Ovary (tissue), 10 donors: ENCODE measurements at places on chromosomes 11 and 22. TPM values are rescaled to one million over a fixed set of nuclear protein-coding genes. Genes with fewer than 3 reads are reported as not detected.
A peak's percentile ranks its signal among the peaks of the same experiment; 100 is the strongest.

DNA sequence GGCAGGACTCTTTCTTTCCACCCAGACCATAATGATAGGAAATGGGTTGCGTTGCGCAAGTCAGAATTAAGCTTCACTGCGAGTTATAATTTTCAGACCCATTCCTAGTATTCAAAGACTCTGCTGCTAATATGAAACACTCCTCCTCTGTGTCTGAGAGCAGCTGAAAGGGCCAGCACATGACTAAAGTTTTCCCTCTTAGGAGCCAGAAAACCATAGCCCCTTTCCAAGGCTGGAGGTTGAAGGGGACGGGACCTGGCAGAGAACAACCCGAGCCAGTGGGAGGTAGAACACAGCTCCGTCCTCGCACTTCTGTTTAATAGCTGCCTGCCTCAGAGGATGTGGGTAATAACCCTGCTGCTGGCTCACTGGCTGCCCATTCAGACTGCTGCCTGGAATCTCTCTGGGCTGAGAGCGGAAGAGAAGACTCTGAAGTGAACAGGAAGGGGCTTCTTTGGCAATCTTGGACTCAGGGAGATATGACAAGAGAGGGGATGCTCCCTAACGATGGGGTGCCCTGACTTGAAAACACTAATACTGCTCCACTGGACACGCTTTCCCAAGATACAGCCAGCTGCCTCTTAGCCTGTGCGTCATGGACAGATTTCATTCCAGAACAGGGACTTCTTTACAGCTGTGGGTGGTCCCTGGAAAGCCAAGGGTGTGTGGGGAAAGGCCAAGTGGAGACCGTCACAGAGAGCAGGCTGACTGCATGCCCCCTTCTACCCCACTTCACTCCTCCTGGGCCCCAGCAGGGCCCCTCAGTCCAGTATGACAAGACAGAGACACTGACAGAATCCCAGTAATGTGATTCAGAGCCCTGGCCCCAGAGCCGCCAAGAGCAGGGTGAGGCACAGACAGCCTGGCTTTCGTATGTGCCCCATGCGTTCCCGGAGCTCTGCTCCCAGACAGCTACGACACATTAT lies 156.9 kb downstream of the FEZ1 start:
- peak; percentile 47 for DNase-seq

The MAPK11 gene
- polyA plus RNA-seq: 0.92 TPM

DNA sequence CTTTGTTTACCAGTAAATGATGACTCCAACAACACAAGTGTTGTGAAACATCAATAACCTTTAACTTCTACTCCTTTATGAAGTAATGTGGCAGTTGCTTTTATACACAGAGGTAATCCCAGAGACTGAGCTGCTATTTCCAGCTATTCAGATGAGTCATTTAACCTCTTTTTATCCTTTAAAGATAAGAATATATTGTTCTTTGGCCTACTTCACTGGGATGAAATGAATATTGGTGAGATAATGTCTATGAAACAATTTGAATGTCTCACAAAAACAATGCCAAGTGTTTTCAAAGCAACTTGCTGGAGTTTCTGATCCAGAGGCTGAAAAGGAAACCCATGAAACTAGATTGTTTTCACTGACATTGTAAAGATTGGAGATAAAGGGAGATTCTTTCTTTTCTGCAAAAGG lies 564.4 kb upstream of the LUZP2 start:
- DNase-seq: no peak

- no peak for DNase-seq
These were observed at the start of gene SCGB2A2 for GRCh38 chr11:62269654-62270278. SCGB2A2 (plus strand) TSS chr11:62270158; CDS start chr11:62270217, 59 bp downstream.

GRCh38 chr22:22877523-22878210 lies 9.9 kb upstream of the IGLL5 start:
- DNase-seq: no peak

GRCh38 chr22:42893371-42894150 lies 36.5 kb upstream of the ARFGAP3 start:
- DNase-seq: no peak

The ANO5 gene
- 2.4 TPM for polyA plus RNA-seq

DNA sequence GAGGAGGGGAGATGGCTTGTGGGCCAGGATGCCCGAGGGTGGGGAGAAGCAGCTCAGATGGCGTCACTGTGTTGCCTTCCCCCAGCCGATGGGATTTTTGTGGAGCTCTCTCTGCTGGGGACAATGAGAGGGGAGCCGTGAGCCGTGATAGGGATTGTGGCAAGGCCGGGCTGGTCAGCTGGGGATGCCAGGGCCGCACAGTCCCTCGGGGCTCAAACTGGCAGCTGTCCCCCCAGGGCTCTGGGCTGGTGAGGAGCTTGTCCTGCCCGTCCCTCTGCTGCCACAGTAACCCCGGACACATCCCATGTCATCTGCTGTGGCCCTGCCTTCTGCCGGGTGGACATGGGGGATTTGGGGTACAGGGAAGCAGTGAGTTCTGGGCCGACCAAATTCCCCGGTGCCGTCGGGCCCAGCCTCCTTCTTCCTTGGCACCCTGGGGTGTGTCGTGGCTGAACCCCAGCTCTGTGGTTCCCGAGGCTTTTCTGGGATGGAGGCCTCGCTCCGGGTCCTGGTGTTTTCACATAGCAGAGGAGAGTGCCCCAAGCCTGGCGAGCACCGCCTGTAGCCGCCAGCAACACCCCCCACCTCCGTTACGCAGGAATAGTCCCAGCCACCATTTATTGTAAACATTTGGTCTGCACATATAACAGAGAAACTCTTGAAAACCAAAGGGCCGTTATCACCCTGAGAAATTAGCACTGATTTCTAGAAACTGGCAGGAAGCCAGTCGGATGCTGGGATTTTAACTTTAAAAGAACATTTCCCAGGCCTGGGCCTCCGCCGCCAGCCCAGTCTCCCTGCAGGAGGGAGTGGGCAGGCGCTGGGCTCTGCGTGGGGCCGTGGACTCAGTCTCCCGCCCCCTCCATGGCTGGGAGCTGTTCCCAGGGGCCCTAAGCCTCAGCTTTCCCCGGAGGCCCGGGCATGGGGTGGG lies 9.9 kb downstream of the BRSK2 start:
- no peak for DNase-seq

The OR56A1 gene
- not detected for polyA plus RNA-seq

GRCh38 chr11:46759196-46759595 lies 40.2 kb downstream of the F2 start:
- DNase-seq: no peak

The ZNF214 gene
- 3.5 TPM for polyA plus RNA-seq

- no peak for DNase-seq
These were observed 57.9 kb downstream of the C11orf58 start for GRCh38 chr11:16796311-16796710.

The RHOD gene
- polyA plus RNA-seq: 16.1 TPM

The TEX54 gene
- polyA plus RNA-seq: not detected

GRCh38 chr22:45470871-45471270 lies 31.8 kb upstream of the FBLN1 start:
- peak; percentile 4 for DNase-seq

- DNase-seq: no peak
These were observed 240.2 kb downstream of the TBC1D22A start for GRCh38 chr22:47002692-47003091.

- DNase-seq: peak; percentile 71
These were observed at the start of gene KCNE3 for GRCh38 chr11:74466916-74467885. KCNE3 (minus strand) TSS chr11:74467549; CDS start chr11:74457563, 9,986 bp downstream.

The FOLR2 gene
- 45.7 TPM for polyA plus RNA-seq

The SYVN1 gene
- polyA plus RNA-seq: 26.7 TPM

- DNase-seq: no peak
These were observed 43.4 kb downstream of the CCDC81 start for GRCh38 chr11:86418106-86418505.

GRCh38 chr11:75592715-75593114 lies 30.7 kb downstream of the SERPINH1 start:
- no peak for DNase-seq

- DNase-seq: no peak
These were observed 89.0 kb downstream of the SLC1A2 start for GRCh38 chr11:35330156-35330889.

DNA sequence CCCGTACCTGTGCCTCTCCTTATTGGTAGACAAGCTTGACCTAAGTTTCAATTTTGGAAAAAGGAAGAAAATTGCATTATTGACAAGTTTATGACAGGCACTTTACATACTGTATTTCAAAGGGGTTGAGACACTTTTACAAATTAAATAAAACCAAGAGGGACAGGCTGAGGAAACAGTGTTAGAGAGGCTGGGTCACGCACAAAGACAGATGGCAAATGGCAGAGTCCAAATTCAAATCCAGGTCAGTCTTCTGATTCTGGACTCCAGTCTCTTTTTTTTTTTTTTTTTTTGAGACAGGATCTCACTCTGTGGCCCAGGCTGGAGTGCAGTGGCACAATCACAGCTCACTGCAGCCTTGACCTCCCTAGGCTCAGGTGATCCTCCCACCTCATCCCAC lies 10.1 kb downstream of the TRIM66 start:
- DNase-seq: no peak

DNA sequence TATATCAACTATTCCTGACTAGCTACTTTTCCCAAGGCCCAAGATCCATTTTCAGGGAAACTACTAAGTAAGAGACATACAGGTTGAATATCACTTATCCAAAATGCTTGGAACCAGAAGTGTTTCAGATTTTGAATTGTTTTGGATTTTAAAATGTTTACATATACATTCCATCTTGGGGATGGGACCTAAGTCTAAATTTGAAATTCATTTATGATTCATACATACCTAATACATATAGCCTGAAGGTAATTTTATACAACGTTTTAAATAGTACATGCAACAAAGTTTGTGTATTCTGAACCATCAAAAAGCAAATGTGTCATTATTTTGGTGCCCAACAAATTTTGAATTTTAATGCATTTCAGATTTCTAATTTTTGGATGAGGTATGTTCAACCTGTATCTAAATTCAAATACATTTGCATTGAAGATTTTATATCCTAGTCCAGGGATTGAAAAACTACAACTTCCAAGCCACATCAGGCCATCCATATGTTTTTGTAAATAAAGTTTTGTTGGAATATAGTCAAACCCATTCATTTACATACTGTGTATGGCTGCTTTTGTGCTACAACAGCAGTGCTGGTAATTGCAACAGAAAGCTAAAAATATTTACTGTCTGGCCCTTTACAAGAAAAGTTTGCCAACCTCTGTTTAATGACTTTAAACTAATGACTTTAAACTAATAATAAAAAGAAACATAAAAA lies 73.3 kb downstream of the CWF19L2 start:
- DNase-seq: no peak

The APOL1 gene
- polyA plus RNA-seq: 75.9 TPM

DNA sequence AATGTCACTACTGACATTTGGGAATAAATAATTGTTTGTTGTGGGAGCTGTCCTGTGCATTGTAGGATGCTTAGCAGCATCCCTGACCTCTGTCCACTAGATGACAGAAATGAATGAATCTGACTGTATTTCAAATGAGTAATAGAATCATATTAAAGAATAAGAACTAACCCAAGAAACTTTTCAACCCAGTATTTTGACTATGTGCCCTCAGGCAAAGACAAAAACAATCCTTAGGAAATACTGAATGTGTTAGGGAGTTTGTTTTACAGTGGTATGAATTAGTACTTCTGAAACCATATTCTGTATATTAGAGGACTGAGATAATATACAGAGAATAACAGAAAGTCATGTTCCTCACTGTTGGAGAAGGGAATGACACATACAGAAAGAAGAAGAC lies 320.9 kb upstream of the PITPNB start:
- DNase-seq: no peak

GRCh38 chr11:109845437-109845836 lies 247.8 kb upstream of the ZC3H12C start:
- no peak for DNase-seq
